LNCaP clone FGC (cell line): ENCODE measurements at places on chromosomes 3 and 15.

- DNase-seq = no peak
Observed at GRCh38 chr3:126407412-126408044, 12.8 kb downstream of the CFAP100 start.

- no peak for DNase-seq
Observed at GRCh38 chr3:196654735-196655090, 15.2 kb downstream of the NRROS start.

- DNase-seq = no peak
Observed at GRCh38 chr3:82194870-82195269, 433.4 kb upstream of the GBE1 start.

- no peak for DNase-seq
Observed at GRCh38 chr3:56094170-56094569, 374.1 kb downstream of the ERC2 start.
